ENCODE measurements at places on chromosomes 5 and 9.
A peak's percentile ranks its signal among the peaks of the same experiment; 100 is the strongest.

GRCh38 chr9:13904311-13904710 lies 409.6 kb downstream of the NFIB start:
- DNase-seq = no peak

GRCh38 chr9:22588918-22589317 lies 142.3 kb downstream of the DMRTA1 start:
- DNase-seq = no peak

DNA sequence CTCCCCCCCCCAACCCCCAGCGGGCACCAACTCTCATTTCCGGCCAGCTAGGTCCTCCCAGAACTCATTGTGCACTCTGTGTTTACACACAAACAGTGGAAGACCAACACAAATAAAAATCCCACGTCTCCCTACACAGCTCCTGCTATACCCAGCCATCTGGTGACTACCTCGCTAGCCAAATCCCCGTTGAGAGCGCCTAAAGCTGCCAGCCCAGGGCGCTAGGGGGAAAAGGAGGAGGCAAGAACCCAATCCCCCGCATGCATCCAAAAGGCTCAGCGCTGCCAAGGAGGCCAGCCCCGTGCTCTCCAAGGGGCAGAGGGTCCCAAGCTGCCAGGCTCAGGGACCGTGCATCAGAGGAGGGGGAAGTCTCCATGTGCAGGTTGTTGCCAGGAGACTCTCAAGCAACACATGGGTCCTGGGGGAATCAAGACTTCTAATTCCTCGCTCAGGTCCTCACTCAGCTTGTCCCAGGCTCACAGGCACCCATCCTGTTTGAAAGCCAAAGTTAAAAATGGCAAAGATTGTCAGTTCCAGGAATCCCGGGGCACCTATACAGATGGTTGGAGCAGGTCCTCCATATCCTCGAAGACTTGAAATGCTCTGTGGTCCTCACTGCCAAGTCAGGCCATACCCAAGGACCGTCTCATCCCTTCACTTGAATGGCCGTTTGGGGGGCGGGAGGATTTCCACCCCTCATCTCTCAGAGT lies 2.7 kb downstream of the ASTN2 start:
- peak; percentile 6 for DNase-seq

DNA sequence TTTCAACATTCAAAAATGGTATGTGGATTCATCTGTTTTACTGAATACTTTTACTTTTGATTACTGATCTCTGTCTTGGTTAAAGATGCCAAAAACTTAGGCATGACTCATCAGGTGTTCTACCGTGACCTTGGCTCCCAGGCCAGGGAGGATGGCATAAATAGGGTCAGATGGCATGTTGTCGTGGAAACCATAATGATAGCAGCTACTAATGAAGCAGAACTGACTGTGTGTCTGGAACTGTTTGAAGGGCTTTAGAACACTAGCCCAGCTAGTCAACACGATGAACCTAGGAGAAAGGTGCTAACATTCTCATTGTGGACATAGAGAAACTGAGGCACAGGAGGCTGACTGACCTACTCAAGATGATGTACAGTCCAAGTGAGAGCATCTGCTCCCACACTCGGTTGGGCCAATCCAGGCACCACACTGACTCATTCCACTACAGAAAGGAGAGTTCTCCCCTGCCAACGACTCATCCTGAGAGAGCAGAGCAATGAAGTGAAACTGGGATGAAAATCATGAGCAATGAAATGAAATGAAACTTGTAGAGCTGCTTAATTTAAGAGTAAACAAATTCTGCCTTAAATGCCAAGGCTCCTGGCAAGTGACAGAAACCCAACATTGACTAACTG lies 116.0 kb downstream of the TENT4A start:
- no peak for DNase-seq

GRCh38 chr5:132962429-132963021 lies 909 bp downstream of the AFF4 start:
- peak; percentile 33 for DNase-seq

- DNase-seq = no peak
Observed at GRCh38 chr5:135156715-135157404, 122.8 kb upstream of the PITX1 start.

- no peak for DNase-seq
Observed at GRCh38 chr9:122572456-122572855, 10.7 kb downstream of the OR1L8 start.

GRCh38 chr9:8419596-8420275 lies 620.2 kb upstream of the DMAC1 start:
- DNase-seq = no peak

- DNase-seq = no peak
Observed at GRCh38 chr5:151954255-151954654, 29.6 kb upstream of the GLRA1 start.

- no peak for DNase-seq
Observed at GRCh38 chr9:112035166-112035826, 138.7 kb downstream of the UGCG start.

GRCh38 chr9:89794918-89795317 lies 190.1 kb downstream of the GADD45G start:
- no peak for DNase-seq

- no peak for DNase-seq
Observed at GRCh38 chr9:1231998-1232919, 182.1 kb downstream of the DMRT2 start.
